ENCODE measurements at places on chromosomes 2 and 18.
A peak's percentile ranks its signal among the peaks of the same experiment; 100 is the strongest.

GRCh38 chr18:32530947-32531651 lies 60.4 kb upstream of the GAREM1 start:
- peak; percentile 10 for DNase-seq

GRCh38 chr18:26207937-26208336 lies 18.3 kb upstream of the TAF4B start:
- DNase-seq, result no peak

DNA sequence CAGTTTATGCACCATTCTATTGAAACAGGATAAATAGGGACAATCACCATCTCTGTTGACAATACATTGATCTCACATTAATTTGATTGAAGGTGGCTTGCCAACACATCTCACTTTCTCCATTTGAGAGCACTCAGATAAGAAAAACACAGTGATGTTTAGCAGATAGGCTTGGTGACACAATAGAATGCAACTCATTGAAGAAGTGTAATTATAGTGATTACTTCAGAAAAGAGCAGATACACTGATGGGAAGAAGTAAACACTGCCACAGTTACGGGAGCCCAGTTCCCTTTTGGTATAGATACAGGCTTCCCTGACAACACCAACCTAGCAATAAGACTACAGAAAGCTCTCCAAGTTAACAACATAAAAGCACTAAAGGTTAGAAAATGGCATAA lies 89.1 kb downstream of the FIGN start:
- DNase-seq, result no peak

- DNase-seq, result peak; percentile 62
Measured at GRCh38 chr2:121969166-121969565, 213.7 kb downstream of the TSN start.

DNA sequence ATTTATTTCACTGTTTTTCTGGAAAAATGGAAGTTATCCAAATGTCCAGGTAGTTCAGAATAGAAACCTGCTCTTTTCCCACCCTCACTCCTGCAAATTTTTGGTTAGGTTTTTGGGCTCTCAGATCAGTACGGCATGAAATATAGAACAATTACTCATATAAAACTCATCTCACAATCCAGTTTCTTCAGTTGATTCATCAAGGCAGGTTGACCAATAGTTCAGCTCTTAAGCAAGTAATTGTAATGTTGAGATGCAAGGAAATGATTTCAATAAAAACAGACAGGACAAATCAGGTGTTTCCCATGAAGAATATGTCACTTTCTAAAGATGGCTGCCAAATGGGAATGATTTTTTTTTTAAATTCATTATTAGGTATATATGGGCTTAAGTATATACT lies 2.0 kb downstream of the RAB27B start:
- no peak for DNase-seq

DNA sequence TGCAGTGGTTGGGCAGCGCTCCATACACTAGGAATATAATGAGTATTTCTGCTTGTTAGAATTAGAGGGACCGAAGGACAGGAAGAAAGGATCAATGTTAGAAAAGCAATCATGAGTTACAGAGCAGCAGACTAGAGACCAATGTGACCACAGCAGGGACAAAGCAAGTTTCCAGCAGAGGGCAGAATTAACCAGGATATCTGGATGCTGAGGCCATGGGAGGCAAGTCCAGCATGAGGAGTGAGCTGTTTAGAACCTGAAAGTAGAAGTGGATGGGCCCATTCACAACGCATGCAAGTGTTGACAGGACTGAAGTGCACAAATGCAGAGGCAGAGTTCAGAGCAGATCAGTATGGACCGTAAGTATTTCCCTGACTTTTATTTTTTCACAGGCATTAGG lies 910.4 kb upstream of the GYPC start:
- DNase-seq, result peak; percentile 1

DNA sequence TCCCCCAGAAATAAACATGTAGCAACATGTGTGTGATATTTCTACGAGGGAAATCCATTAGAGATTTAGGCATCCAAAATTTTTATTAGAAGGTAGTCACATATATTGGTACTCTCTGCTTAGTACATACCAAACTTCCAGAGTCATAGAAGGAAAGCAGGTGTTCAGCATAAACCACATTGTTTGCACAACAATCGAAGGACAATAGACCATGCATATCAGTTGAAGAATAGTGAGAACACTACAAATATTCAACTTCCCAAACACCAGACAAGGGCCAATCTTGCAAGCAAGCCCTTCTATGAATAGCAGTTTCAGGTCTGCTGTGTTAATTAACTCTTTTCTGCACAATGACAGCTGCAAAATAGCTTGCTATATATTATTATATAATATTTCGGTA lies 702.2 kb downstream of the ERBB4 start:
- DNase-seq, result no peak

DNA sequence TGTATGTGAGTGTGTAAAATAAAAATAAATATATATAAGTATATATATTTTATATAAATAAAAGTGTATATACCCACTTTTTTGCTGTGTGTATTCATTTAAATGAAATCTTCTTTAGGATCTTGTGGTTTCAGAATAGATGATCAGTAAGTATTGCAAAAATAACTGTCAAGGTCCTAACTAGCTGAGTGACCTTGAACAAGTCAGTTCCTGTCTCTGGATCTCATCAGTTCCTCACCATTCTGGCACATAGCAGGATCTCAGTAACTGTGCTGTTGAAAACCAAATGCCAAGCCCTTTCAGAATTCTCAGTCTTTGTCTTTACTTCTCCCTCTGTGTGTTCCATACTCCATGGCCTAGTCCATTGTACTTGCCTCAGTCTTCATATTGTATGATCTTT lies 115.3 kb upstream of the CXCR4 start:
- no peak for DNase-seq

GRCh38 chr2:111017034-111017622 lies 103.6 kb upstream of the BCL2L11 start:
- DNase-seq, result no peak

DNA sequence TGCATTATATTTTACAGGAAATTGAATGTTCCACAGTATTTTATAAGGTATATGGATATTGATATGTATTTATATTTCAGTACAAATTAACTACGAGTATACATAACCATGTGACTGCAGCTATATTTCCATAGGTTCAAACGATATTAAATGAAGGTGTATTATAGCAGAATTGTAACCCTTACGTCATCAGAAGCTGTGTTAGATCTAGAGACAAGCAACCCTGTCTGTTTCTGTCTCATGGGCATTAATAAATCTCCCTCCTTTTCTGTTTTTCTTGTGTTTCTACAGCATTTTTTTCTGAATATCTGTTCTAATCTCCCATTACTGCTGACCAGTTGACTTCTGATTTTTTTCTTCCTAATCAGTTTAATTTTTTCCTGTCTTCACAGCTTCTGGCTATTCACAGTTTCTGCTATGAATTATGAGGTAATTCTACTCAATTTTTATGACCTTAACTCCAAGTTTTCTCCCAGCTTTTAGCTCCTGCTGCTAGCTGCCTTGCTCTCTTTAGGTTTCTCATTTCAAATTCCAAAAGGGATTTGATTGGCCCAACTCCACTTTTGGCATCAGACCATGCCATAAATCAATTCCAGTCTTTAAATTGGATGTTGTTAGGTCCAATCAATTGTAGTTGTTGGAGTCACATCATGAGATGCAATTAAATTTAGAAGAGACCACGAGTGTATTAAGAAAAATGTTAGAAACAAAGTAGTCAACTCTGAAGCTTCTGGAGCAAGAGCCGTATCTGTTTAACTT lies 277.5 kb upstream of the ZSWIM2 start:
- DNase-seq, result no peak

- no peak for DNase-seq
Measured at GRCh38 chr2:1988594-1988993, 244.3 kb upstream of the PXDN start.

DNA sequence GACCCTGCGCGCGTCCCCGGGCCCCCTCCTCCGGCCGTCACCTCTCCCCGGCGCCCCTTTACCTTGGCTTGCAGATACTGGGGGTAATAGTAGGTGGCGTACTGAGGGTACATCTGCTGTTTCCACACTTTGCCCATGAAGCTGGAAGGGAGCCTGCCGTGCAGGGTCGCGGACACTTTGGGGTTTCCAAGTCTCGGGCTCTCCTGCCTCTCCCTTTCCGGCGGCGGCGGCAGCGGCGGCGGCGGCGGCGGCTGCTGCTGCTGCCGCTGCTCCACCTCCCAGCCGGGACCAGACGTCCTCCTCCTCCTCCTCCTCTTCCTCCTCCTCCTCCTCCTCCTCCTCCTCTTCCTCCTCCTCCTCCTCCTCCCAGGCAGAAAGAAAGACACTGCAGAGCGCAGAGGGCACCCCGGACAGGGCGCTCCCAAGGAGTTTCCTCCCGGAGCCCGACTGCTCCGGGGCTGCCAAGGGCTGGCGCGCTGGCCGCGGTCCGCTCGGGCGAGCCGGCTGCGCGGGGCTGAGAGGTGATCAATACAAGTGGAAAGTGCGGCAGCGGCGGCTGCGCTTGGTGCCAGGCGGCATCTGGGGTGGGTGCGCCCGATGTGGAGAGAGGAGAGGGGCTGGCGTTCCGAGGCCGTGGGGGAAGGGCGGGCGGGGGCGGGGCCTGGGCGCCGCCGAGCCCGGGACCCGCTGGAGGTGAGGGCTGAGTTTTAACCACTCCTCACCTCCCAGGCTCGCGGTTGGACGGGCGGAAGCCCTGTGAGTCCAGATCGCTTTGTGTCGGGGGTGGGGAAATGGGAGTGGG lies at the start of gene RBMS1:
Gene RBMS1 (minus strand): TSS at position 581 of the 802 bp plus-strand sequence. CDS start 444 bp downstream, at position 137.
- peak; percentile 65 for DNase-seq

DNA sequence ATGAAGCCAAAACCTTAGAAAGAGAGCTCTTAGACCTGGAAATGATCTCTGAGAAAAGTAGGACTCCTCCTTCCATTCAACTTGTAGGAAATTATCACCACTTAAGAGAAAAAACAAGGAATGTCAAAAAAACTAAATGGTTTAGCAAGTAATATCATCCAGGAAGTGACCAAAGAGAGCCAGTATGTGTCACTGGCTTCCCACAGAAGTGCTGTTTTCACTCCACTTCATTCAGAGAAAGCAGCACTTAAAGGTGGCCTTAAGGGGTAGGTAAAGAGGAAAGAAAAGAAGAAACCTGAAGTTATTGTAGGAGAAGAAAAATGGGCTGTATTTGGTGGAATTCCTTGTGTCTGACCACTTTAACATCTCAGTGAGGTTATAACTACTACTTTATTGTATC lies 414.4 kb upstream of the ETAA1 start:
- no peak for DNase-seq

- peak; percentile 4 for DNase-seq
Measured at GRCh38 chr2:232900811-232901735, 31.0 kb downstream of the SNORC start.

GRCh38 chr2:72738096-72738495 lies 87.7 kb downstream of the EXOC6B start:
- DNase-seq, result no peak

DNA sequence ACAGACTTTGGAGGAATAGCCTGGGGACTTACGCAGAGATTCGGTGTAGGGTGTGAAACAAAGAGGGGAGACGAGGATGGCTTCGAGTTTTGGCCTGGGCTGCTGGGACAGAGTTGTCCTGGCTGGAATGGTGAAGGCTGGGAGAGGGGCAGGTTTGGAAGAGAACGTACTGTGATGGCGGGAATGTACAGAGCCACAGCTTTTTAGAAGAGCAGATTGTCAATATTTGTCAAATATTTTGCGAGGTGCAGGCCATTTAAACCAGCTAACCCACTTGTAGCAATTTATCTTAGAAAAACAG lies 14.4 kb upstream of the ITM2C start:
- no peak for DNase-seq

DNA sequence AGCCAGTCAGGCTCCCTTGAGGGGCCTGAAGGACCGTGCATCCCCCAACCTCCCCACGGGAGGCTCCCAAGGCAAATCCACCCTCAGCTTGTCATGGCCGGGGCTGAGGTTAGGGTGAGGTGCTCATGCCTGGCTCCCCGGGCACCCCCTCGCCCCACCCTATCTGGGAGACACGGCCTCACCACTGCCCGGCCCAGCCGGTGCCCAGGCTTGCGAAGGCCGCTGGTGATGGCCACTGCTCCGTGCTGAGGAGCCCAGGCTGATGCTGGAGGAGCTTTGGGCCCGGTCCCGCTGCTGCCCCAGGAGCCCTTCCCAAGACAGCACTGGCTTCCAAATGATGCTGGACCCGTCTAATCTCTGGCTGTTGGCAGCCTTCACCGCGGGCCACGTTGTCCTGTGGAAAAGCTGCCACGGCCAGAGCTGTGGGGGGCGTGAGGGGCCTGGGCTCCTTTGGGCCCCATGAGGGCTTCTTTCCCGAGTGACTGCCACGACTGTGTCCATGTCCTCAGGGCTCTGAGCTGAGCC lies 135.7 kb upstream of the CTDP1 start:
- no peak for DNase-seq

GRCh38 chr2:7881063-7881462 lies 800.8 kb upstream of the ID2 start:
- DNase-seq, result no peak

GRCh38 chr2:29627279-29627711 lies 294.1 kb downstream of the ALK start:
- no peak for DNase-seq

DNA sequence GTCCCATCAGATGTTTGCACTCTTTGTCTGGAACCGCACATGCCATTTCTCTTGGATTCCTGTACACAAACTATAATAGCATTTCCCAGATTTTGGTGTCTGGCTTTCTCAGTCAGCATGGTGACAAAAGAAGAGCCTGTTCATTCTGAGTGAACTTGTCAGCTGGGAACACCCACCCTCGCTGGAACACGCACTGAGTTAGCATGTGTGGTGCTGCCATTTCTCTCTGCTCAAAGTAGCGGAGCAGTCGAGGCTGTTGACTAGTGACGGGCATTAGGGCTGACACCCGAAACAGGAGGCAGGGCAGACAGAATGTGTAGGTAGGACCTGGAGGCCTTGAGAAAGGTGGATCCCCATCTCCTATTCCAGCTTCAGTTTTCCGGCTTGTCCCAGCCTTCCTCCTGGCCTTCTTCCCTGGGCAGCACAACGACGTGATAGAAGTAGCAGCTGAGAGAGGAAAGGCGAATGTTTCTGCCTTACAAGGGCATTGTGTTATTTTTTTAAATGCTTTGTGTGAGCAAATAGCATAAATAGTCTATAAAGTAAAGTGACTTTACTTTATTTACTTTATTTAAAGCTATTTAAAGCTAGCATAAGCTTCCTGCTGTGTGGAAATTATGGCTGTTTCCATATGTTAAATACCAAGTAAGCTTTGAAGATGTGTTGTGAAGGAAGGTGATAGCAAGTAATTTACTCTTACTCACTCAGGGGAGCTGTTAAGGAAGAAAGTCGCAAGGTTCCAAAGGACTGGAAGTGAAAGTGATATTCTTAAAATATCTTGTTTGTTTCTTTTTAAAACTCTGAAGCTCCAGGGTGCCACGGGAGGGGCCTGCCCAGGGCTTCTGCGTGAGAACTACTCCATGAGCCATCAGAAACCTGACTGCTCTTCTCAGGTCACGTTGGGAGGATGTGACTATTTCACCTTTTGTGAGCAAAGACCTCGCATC lies 272.6 kb downstream of the NEDD4L start:
- no peak for DNase-seq

DNA sequence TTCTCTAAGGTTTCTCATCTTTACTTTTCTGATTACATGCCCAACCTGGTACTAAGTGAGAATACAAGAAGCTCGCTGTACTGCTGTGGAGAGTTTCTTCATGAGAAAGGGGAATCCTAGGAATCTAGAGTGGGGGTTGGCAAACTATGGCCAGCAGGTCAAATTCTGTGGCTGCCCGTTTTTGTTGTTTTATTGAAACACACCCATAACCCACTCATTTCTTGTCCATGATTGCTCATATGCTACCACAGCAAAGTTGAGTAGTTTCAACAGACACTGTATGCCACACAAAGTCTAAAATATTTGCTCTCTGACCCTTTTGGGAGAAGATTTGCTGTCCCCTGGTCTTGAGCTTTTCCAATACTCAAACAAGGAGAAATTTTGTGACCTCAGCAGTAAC lies 58.8 kb downstream of the C2orf74 start:
- DNase-seq, result no peak

All from inflammatory macrophage treated with lipopolysaccharide for 1 hour (primary cell).